NCI-H2171 treated with DMSO at 0.1 percent for 48 hours (cell line): ENCODE measurements at places on chromosomes 3 and 15.

DNA sequence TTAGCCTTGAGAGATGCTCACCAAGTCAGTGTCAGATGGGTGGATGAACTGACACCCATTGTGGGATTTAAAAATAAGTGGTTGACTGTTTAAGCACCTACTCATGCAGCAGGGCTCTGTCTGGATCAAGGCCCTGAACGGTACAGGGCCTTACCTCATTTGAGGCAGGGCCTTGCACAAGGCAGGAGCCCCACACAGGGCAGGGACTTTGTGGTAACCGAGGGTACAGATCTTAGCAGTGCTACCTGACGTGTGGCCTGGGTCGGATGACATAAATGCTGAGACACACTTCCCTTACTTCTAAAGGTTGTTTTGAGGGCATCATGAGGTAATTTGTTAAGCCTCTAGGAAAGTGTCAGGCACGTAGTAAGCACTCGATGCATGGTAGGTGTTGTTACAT, 59.5 kb upstream of the PLXNA1 start:
- DNase-seq, result no peak

- DNase-seq, result no peak
These were observed 444.8 kb upstream of the GRM7 start for GRCh38 chr3:6416049-6416661.

DNA sequence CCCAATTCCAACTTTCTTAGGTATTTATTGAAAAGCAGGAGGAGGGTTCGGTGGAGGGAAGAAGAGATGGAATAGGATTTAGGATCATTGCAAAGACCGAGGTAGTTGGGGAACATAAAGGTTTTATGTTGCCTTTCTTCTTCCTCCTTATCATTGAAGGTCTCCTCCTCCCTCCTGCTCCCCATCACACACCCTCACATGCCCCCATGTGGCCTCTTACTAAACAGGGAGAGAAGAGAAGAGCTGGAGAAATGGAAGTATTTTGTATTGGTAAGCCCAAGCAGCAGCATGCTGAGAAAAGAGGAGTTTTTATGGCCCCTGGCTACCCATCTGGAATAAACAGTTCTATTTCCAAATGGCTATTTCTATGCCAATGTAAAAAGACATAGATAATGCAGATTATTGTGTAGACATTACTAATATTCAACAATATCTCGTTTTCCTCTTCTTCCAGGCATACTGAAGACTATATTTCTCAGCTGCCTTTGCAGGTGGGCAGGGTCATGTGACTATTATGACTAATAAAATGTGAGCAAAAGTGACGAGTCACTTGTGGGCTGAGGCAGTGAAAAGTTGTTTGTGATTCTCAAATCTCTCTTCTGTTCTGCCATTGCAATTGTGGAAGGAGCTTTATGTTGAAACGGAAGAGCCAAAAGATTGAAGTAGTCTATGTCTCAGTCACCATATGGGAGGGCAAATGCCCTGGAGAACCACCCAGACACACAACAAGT, 5.2 kb upstream of the GPR176 start:
- no peak for DNase-seq

GRCh38 chr3:38368238-38368637, 21.7 kb downstream of the XYLB start:
- DNase-seq, result no peak

- no peak for DNase-seq
These were observed 19.6 kb upstream of the LRRK1 start for GRCh38 chr15:100899601-100900000.

- DNase-seq, result no peak
These were observed 128.4 kb upstream of the GMNC start for GRCh38 chr3:190990898-190991297.

- DNase-seq, result no peak
These were observed 160.4 kb upstream of the SGO1 start for GRCh38 chr3:20346369-20346768.

DNA sequence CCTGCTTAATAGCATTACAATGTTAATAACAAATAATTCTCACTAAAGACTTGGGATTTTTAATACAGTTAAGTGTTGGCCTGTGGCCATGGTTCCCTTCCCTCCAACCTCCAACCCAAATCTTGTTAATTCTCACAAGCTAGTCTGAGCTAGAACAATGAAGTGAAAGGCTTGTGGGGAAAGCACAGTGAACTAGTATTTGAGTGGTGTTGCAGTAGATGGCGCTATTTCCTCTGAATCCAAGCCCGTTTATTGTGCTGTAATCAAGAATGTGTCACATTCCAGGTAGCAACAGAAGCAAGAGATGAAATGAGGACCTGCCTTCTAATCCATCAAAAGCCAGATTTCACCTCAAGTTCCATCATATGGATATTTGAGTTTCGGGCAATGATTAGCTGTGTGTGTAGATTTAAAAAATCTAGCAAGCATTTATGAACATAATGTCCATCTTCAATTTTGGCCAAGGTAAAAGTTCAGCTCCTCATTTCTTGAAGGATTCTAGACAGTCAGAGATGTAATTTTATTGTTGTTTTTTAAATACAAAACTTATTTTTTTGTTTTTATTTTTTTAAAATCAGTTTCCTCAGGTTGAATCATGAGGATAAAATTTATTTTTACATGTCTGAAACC, 160.7 kb downstream of the SQOR start:
- peak; percentile 84 for DNase-seq

GRCh38 chr15:64146885-64147681, 4.4 kb upstream of the SNX22 start:
- DNase-seq, result no peak

- DNase-seq, result peak; percentile 13
These were observed 22.5 kb downstream of the GLB1 start for GRCh38 chr3:33074217-33075067.

DNA sequence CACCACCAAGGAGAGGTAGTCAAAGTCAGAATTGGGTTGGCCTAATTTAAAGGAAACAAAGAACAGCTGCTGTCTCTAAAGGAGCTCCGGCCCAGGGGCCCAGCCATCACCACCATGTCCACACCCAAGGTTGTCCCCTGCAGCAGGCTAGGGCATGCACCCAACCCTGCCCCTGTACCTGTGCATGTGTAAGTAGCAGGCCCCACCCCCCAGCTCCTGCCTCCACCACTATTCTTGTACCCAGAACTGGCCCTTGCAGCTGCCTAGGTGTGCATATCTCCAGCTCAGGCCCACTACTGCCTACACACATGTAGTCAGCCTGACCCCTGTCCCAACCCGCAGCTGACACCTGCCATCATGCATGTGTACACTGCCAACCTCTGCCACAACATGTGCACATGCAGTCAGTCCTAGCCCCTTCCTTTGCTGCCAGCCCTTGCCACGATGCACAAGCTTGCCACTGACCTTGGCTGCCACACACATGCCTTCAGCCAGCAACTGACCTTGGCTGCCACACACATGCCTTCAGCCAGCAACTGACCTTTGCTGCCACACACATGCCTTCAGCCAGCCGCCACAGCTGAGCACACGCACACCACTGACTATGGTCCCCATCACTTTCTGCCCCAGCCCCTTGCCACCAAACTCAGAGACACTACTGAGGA, 39.7 kb downstream of the FGF12 start:
- DNase-seq, result no peak

DNA sequence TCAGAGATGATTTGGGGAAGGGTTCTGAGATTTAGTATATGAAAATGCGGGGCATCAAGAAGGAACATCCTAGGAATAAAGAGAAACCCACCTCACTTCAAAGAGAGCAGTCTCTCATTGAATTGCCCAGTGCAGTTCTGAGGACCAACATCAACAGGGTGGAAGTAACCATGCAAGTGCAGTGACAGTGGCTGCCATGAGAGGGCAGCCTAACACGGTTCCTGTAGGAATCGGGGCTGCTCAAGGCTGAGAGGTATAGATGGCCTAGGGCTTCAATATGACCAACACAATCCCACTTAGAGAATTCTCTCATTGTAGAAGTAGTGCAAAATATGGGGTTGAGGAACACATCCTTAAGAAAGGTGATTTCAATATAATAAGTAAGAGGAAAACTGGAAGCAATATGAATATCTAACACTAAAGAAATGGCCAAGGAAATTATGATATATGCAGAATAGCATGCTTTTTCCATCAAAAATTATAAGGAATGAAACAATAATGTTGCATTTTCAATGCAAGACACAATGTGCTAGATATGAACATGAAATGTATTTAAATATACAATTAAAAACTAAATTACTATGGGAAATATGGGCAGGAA, 51.1 kb upstream of the ARRDC4 start:
- peak; percentile 41 for DNase-seq

DNA sequence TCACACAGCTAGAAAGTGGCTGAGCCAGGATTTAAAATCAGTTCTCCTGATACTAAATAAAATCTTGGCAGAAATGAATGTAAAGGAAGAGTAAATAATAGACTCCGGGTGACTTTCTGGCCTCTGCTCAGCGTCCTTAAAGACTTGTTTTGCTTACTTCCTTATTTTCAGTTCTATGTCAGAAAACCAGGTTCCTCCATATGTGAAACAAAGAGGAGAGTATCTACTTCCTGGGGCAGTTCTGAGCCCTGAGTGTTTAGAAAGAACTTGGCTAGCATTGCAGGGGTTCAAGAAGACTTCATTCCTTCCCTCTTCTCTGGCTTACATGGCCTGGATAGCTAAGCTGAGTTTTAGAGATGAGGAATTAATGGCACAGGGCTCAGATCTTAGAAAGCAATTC, 222.8 kb upstream of the TLE3 start:
- no peak for DNase-seq

DNA sequence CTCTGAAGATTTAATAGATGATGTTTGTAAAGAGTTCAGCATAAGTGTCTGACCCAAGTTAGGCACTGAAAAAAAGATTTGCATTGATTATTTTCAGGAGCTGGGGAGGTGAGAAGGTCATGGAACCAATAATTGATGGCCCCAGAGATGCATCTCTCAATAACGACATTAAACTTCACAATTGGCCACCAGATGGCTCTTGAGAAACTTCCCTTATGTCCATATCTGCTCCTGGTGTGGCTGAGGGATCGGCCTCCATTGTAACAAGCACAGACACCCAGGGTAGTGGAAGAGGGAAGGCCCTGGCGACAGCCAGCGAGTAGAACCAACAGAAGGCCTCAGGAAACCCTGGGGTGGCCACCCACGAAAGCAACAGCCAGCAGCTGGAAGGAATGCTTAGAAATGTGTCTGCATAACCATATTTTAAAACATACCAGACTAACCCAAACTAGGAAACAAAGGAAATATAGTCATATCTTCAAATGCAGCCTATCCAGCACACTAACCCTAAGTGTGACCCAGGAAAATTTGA, 536.7 kb downstream of the SOX2 start:
- no peak for DNase-seq

- no peak for DNase-seq
These were observed 40.7 kb downstream of the RAB6B start for GRCh38 chr3:133855002-133855370.

- peak; percentile 29 for DNase-seq
These were observed 43.0 kb upstream of the IL20RB start for GRCh38 chr3:136914739-136915138.

GRCh38 chr15:73647259-73648013, 14.2 kb upstream of the NPTN start:
- DNase-seq, result no peak

GRCh38 chr15:32851572-32851971, 133.8 kb downstream of the GREM1 start:
- DNase-seq, result no peak

GRCh38 chr15:74816624-74817369, 4.2 kb downstream of the LMAN1L start:
- no peak for DNase-seq

DNA sequence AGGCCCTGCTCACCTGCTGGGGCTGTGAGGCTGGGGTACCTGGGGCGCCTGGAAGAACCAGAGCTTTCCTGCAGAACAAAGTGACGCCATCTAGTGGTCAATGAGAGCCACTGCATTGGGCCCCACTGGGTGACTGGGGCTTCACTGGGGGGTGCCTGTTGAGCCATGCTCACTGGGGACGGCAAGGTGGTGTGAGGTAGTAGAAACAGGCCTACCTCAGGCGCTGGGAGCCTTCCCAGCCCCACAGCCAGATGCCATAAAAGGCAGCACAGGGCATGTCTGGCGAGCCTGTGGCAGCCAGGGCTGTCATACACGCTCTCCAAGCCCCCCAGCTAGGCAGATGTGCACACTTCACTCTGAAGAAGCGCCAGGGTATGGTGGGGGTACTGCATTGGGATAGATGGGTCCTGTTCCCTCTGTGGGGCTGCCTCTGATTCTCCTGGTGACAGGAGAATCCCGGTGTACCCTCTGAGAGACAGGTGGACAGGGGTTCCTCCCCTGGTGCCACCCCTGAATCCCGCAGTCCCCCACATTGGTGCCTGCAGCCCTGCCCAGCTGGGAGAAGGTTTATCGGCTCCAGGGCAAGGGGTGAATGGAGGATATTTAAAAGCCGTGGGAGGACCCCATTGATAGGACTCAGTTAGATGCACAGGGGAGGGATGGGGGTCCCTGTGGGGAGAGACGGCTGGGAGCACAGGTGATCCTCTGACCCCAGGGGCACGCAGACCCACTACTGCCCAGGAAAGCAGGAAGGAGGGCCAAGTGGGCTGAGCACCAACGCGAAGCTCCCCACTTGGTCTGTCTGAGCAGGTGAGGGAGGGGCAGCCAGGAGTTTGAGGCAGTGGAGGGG, 178.8 kb downstream of the NSMCE3 start:
- DNase-seq, result no peak

GRCh38 chr3:182713743-182714517, 79.4 kb upstream of the ATP11B start:
- peak; percentile 68 for DNase-seq

- DNase-seq, result no peak
These were observed 58.9 kb downstream of the SLMAP start for GRCh38 chr3:57815036-57815435.

- DNase-seq, result no peak
These were observed 12.9 kb upstream of the PAQR5 start for GRCh38 chr15:69285834-69286233.

DNA sequence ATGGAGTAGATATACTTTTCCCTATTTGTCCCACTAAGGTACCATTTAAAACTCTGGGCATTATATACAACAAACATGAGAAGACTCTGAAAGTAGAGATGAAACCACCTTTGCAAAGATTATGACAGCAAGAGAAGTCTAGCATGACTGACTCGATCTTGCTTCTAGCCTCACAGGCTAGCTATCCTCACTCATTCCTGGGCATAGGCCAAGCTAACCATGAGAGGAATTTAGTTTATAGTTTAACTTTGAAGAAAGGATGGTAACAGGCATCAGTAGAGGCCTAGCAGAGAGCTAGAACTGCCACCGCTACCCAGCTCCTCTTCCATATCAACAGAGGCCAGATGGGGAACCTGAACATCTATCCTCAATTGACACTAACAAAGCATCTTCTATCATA, 63.5 kb upstream of the FSIP1 start:
- DNase-seq, result no peak

GRCh38 chr3:12273045-12273695, 15.7 kb upstream of the PPARG start:
- DNase-seq, result no peak

GRCh38 chr15:62124176-62124972, 40.7 kb downstream of the C2CD4B start:
- DNase-seq, result no peak

DNA sequence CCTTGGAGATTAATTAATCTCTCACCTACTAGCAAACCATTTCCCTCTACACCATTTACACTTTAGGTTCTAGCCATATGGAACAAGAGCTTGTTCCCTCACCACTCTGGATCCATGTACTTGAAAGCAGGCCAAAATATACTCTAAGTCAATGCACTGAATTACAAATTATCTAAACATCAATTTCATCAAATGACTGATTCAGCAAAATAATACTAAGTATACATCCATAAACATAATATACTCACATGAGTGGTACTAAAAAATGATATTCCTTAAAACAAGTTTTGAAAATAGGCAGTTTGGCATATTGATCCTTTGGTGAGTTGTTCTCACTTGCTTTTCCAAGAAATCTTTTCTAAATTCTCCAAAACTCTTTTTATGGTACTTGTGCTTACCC, 459.7 kb upstream of the ZNF385D start:
- DNase-seq, result no peak
